Progenitor cell of endocrine pancreas (in vitro differentiated cells): ENCODE measurements at places on chromosomes 16 and 17.

DNA sequence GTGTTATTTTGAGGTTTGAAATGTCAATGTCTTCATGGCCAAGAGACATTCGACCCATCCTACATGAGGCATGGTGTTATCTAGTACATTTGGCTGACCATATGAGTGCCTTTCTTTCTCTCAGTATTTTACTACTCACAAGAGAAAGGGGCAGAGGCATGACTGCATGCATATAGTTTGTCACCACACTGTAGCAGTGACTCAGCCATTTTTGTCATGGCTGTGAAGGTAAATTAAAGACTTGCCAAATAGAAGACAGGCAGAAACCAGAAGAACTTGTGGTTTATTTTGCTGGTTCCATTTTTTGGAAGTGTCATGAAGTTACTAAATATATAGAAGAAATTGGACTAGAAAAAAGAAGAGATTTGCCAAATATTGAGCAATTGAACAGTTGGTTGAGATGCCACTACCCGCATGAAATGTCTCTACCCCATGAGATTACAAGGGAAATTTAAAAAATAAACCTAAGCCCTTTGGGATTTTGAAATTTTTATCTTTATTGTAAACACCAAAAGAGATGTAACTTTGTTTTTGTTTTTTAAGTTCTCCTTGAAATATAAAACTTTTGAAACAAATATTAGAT is 170.3 kb downstream of the CHD9 start:
- H3K27ac ChIP-seq, result no peak overlapping the region
- H3K27me3 ChIP-seq, result no peaks in the 10 kb centered on the region
- no peak for DNase-seq
- no peak overlapping the region for H3K4me3 ChIP-seq

- no peaks in the 10 kb centered on the region for H3K27me3 ChIP-seq
- DNase-seq, result no peak
- H3K4me1 ChIP-seq, result no peaks in the 10 kb centered on the region
- H3K36me3 ChIP-seq, result peaks cover 2% of the 10 kb centered on the region
Observed at GRCh38 chr17:63647936-63648335, 25.7 kb downstream of the MAP3K3 start.

DNA sequence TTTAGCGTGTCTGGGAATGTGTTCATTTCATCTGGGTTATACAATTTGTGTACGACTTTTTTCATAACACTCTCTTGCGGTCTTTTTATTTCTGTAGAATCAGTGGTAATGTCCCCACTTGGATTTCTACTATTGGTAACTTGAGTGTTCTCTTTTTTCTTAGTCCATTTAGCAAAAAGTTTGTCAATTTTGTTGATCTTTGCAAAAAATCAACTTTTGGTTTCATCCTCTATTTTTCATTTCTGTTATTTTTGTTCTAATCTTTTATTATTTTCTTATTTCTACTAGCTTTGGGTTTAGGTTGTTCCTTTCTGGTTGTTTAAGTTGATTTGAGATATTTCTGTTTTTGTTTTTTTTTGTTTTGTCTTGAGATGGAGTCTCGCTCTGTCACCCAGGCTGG is 7.7 kb upstream of the SLC22A31 start:
- H3K27me3 ChIP-seq, result peaks cover 30% of the 10 kb centered on the region
- H3K4me3 ChIP-seq, result no peak overlapping the region
- no peak for DNase-seq
- no peak overlapping the region for H3K27ac ChIP-seq
- peaks cover 1% of the 10 kb centered on the region for H3K36me3 ChIP-seq

DNA sequence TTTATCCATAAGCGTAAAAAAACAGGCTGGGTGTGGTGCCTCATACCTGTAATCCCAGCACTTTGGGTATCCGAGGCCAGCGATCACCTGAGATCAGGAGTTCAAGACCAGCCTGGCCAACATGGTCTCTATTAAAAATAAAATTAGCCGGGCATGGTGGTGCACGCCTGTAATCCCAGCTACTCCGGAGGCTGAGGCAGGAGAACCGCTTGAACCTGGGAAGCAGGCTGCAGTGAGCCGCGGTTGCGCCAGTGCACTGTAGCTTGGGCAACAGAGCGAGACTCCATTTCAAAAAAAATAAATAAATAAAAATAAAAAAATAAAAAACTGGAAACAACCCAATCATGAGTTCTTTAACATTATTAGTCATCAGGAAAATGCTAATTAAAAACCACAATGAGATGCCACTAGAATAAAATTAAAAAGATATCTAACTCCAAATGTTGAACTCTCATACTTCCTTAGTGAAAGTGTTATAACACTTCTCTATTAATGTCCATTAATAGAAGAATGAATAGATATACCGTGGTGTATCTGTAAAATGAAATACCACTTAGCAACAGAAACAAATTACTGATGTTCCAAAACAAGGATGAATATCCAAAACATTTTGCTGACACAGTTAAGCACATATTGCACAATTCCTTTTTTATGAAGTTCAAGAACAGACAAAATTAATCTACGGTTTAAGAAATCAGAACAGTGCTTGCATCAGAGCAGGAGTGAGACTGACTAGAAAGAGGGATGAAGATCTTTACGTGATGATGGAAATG is 13.1 kb downstream of the MPHOSPH6 start:
- H3K36me3 ChIP-seq, result peaks cover 34% of the 10 kb centered on the region
- peaks cover 7% of the 10 kb centered on the region for H3K4me1 ChIP-seq
- DNase-seq, result no peak

- H3K27ac ChIP-seq, result no peak overlapping the region
- no peaks in the 10 kb centered on the region for H3K4me1 ChIP-seq
- DNase-seq, result no peak
Observed at GRCh38 chr16:57341441-57342303, 16.9 kb upstream of the CCL22 start.

- no peaks in the 10 kb centered on the region for H3K36me3 ChIP-seq
- no peak for DNase-seq
- H3K27me3 ChIP-seq, result peaks cover 92% of the 10 kb centered on the region
- no peak overlapping the region for H3K27ac ChIP-seq
- H3K4me1 ChIP-seq, result no peaks in the 10 kb centered on the region
- H3K4me3 ChIP-seq, result no peak overlapping the region
Observed at GRCh38 chr17:47717979-47718621, 14.9 kb upstream of the TBX21 start.

- no peak for DNase-seq
- H3K36me3 ChIP-seq, result peaks cover 3% of the 10 kb centered on the region
- no peaks in the 10 kb centered on the region for H3K27me3 ChIP-seq
- no peaks in the 10 kb centered on the region for H3K4me1 ChIP-seq
Observed at GRCh38 chr16:67447508-67448076, 16.7 kb downstream of the HSD11B2 start.

- H3K4me1 ChIP-seq, result no peaks in the 10 kb centered on the region
- no peak for DNase-seq
Observed at GRCh38 chr17:12953156-12953555, 64.7 kb downstream of the ELAC2 start.

DNA sequence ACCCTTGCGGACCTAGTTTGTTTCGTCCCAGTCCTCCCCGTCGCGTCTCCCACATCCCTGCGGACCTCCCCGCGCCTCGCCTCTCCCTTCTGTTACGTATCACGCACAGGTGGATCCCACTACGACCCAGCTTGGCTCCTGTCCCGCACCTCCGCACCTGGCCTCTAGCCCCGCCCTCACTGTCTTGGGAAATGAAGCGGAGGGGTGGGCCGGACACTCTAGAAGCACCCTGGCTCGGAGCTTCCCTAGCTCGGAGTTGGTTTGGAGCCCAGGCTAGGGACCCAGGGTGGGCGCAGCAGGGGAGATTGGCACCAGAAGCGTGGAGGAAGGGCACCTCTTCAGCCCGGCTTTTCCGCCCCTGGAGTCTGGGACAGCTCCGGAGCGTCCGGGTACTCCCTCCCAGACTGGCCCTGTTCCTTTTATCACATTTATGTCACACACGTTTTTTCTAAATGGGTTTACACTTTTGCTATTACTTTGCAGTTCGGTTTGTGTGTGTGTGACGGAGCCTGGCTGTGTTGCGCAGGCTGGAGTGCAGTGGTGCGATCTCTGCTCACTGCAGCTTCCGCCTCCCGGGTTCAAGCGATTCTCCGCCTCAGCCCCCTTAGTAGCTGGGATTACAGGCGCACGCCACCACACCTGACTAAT is 1.4 kb upstream of the CEMP1 start:
- H3K27ac ChIP-seq, result peak overlapping the region; percentile 98
- H3K36me3 ChIP-seq, result peaks cover 2% of the 10 kb centered on the region
- no peaks in the 10 kb centered on the region for H3K27me3 ChIP-seq

GRCh38 chr16:11152677-11153331 is 103.2 kb downstream of the SOCS1 start:
- H3K36me3 ChIP-seq, result no peaks in the 10 kb centered on the region
- H3K27ac ChIP-seq, result peak overlapping the region; percentile 18
- no peak for DNase-seq
- H3K4me1 ChIP-seq, result peaks cover 25% of the 10 kb centered on the region

- H3K4me1 ChIP-seq, result peaks cover 4% of the 10 kb centered on the region
- H3K27me3 ChIP-seq, result no peaks in the 10 kb centered on the region
- no peak for DNase-seq
Observed at GRCh38 chr16:80092681-80093080, 448.1 kb upstream of the DYNLRB2 start.

- no peak overlapping the region for H3K4me3 ChIP-seq
- peaks cover 9% of the 10 kb centered on the region for H3K4me1 ChIP-seq
- H3K36me3 ChIP-seq, result no peaks in the 10 kb centered on the region
- no peak overlapping the region for H3K27ac ChIP-seq
- DNase-seq, result no peak
Observed at GRCh38 chr16:54821731-54822130, 108.9 kb upstream of the IRX5 start.

DNA sequence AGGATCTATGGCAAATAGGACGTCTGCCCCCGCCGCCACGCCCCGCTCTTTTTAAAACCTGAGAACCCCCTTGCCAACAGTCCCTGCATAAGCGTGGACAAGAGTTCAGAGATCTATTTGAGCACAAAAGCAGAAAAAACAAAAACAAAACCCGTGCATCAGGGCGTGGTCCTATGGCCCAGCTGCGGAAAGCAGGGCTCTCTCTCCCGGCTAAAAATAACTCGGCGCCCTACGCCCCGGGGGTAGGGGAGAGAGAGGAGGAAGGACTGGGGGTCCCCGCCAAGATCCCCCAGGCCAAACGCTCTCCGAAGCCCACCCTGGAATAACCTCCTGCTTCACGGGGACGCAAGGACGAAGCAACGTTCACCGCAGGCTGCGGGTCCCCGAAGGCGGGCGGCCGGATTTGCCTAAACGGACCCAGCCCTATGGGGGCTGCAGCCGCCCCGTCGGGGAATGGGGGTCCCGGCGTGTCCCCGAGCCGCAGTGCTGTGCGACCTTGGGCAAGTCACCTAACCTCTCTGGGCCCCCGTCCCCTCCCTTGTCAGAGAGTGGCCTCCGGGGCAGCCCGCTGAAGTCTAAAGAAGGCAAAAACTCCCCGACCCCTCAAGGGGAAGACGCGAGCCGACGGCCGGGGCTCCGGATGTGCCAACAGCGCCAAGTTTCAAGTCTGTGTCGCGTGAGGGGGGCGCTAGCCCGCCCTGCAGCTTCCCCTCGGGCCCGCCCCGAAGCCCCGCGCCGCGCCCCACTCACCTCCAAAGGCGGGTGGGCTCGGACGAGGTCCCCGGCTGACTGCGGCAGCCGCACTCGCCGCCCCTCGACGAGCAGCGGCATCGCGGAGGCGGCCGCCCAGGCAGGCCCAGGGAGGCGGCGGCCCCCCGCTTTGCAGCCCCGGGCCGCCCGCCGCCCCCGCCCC is 477 bp downstream of the NTAN1 start:
- peaks cover 14% of the 10 kb centered on the region for H3K36me3 ChIP-seq
- peaks cover 37% of the 10 kb centered on the region for H3K4me1 ChIP-seq
- H3K27me3 ChIP-seq, result no peaks in the 10 kb centered on the region
- peak overlapping the region; percentile 86 for H3K4me3 ChIP-seq

GRCh38 chr17:56821847-56822534 is 11.7 kb downstream of the C17orf67 start:
- no peak for DNase-seq
- H3K27me3 ChIP-seq, result peaks cover 13% of the 10 kb centered on the region
- H3K36me3 ChIP-seq, result peaks cover 2% of the 10 kb centered on the region
- no peak overlapping the region for H3K4me3 ChIP-seq
- no peak overlapping the region for H3K27ac ChIP-seq
- H3K4me1 ChIP-seq, result peaks cover 6% of the 10 kb centered on the region

DNA sequence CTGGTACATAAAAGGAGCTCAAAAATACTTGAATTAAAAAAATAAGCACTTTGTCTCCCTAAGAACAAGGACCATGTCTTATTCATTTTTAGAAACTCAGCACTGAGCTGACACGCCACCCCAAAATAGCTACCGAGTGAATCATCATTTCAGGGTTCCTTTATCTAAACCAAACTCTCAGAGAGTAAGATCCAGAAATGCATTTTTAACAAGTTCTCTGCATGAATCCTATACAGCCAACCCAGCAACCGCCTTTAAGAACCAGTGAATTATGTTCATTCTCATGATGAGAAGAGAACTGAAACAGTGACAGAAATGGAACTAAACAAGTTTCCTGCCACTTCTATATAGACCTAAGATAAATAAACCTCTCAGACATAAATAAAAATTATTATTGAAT is 8.7 kb downstream of the C16orf87 start:
- H3K27me3 ChIP-seq, result peaks cover 3% of the 10 kb centered on the region
- DNase-seq, result no peak
- H3K4me3 ChIP-seq, result no peak overlapping the region
- H3K36me3 ChIP-seq, result peaks cover 3% of the 10 kb centered on the region
- H3K27ac ChIP-seq, result no peak overlapping the region
